ENCODE measurements at places on chromosomes 7 and 10. TPM values are rescaled to one million over a fixed set of nuclear protein-coding genes. Genes with fewer than 3 reads are reported as not detected.

SPDYE16 gene
- total RNA-seq, result 0.09 TPM

CYP26A1 gene
- total RNA-seq, result not detected

WNT16 gene
- not detected for total RNA-seq

ZSCAN25 gene
- total RNA-seq, result 8.4 TPM

BHLHA15 gene
- total RNA-seq, result 232 TPM

FOXI2 gene
- total RNA-seq, result 0.22 TPM

HHEX gene
- 29.1 TPM for total RNA-seq

PLCE1 gene
- total RNA-seq, result 7.2 TPM

UCN3 gene
- 2.6 TPM for total RNA-seq

LBX1 gene
- total RNA-seq, result not detected

GIMAP4 gene
- total RNA-seq, result 5.4 TPM

TRIM4 gene
- total RNA-seq, result 18.6 TPM

CLDN3 gene
- total RNA-seq, result 45.2 TPM

HMX3 gene
- not detected for total RNA-seq

ABCB1 gene
- total RNA-seq, result 7.0 TPM

GRCh38 chr10:89069589-89069988 lies 79.0 kb downstream of the FAS start:
- no peak for DNase-seq

DNA sequence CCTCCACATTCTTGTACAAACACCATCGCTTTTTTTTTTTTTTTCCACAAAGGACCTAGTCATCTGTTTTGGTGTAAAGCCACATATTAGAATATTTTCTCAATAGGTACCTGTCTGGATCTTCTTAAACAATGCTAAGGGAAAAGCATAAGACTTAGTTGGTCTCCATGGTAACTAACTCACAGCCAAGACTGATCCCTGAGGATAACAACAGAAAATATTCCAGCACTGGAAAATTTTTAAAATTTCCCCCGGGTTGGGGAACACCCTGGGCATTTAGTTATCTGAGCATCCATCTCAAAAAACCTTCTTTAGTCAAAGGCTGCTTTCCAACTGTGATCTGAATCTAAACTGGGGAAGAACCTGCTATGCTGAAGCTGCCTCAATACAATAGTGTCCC lies 43.7 kb upstream of the CCDC6 start:
- DNase-seq, result no peak

GRCh38 chr10:103710490-103710889 lies 144.9 kb downstream of the SH3PXD2A start:
- no peak for DNase-seq

DNA sequence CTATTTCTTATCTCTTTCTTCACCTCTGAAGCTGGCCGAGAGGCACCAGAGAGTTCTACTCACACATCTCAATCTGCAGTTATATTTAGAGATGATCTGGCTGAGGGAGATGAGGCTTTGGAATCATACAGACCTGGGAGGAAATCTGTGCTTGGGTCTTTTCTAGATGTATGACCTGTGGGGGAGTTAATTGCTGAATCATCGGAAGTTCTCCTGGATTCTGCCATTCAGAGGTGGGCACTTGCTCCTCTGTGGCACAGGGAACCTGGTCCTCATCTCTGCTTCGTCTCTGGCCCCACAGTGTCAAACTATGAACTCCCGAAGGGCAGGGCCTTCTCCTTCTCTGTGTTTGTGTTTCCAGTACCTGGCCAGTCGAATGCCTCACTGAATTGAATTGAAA lies 52.5 kb downstream of the BLNK start:
- DNase-seq, result no peak

DNA sequence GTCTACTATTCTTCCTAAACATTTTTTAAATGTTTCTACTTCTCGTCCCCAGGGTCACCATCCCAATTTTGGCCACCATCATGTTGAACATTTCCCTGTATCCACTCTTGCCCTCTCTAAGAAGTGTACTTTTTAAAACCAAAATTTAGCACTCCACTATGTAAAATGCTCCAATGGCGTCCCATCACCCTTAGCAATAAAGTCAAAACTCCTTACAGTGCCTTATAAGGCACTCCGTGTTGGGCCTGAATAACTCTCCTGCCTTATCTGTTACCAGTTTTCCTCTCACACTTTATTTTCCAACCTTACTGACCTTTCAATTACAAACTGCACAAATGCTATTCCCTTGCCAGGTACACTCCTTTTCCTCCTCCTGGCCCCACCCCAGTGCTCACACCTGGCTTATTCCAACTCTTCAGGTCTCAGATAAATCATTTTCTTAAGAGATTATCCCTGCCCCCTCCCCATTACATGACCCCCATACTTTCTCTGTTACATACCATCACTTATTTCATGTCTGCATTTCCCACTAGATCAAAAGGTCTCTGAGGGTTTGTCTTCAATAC lies 1.3 kb downstream of the TMEM168 start:
- no peak for DNase-seq

GRCh38 chr7:28378574-28379149 lies 33.7 kb upstream of the CREB5 start:
- DNase-seq, result no peak

- no peak for DNase-seq
Observed at GRCh38 chr7:152894295-152895170, 135.0 kb downstream of the ACTR3B start.

- DNase-seq, result no peak
Observed at GRCh38 chr7:5541087-5541992, 117.7 kb upstream of the TNRC18 start.

- DNase-seq, result no peak
Observed at GRCh38 chr10:48538611-48539010, 66.3 kb downstream of the ARHGAP22 start.

DNA sequence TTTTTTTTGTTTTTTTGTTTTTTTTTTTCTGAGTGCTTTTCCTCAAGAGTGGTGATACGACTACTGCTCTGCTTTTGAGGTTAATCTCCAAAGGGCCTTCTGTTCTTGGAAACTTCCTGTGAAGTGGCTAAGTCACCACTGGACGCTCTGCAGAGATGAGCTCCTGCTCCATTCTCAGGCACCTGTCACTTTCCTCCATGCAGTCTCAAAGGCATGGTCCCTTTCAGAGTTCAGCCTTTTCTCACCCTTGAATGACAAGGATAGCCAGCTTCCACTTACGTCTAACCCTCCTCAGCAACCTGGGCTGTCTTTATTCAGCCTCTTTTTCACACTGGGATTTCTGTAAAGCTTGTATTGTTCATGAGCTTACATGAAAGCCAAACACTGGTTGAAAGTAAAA lies 65.8 kb downstream of the BMPER start:
- no peak for DNase-seq

DNA sequence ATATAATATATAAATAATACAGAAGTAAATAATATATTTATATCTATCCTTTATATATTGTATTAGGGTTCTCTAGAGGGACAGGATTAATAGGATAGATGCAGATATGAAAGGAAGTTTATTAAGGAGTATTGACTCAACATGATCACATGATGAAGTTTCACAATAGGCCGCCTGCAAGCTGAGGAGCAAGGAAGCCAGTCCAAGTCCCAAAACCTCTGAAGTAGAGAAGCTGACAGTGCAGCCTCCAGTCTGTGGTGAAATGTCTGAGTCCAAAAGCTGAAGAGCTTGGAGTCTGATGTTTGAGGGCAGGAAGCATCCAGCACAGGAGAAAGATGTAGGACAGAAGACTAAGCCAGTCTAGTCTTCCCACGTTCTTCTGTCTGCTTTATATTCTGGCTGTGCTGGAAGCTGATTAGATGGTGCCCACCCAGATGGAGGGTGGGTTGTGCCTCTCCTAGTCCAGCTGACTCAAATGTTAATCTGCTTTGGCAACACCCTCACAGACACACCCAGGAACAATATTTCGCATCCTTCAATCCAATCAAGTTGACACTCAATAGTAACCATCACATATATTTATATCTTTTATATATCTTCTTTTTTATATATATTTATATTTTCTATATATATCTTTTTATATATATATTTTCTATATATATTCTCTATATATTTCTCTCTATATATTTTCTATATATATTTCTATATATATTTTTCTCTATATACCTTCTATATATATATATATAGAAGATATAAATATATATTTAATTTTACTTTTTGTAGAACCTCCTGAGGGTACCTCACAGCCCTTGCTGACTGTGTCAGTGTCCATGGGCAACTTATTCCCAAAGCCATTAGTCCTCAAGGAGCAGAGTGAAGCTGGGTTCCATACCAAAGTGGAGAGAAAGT lies 24.6 kb upstream of the AKR1B10 start:
- DNase-seq, result no peak

DNA sequence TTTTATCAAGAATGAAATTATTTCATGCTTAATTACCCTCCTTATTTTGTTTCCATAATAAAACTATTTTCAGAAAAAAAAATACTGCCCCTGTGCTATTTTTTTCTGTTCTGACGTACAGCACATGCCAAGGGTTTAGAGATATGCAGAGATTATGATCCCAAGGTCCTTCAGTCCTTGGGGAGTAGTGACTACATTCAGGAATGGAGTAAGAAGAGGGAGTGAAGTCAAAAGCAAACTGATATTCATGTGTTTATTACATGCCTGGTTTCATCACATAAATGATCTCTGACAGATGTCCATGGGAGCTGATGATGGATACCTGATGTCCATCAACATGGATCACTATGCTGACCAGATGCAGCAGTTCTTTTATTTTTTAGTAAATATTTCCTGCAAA lies 17.2 kb downstream of the AKAP9 start:
- no peak for DNase-seq

DNA sequence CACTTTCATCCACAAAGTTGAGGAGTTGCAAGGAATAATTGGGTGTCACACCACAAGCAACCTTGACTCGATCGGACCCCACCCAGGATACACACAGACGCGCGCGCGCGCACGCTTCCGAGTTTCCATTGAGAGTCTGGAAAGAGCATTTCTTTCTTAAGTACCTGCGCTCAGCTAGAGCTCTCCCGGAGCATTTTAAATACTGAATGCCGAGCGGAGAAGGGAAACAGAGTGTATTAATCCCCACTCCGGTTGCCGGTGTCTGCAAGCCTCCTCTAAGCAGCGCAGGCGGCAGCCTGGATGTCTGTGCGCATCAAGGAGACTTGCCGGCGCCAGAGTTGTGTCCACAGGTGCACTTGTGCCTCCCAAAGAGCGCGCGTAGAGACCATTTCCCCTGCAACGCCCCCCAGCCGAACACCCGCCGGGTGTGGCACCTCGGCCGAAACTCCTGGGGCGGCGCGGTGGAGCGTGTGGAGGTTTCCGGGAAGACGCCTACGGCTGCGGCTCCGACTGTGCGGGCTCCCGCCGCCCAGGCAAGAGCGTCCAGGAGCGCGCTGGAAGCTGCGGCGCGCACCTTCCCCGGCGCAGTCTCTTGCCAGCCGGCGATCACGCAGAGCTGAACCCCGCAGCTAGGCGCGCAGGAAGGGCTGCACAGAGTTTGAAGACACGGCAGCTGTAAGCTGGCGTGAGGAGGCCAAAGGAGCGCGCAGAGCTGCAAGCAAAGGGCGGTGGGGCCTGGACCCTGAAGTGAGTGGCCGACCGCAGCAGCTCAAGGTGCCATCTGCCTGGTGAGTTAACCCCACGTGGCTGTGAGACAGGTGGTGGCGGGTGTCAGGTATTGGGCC lies 1.1 kb upstream of the FEZF1 start:
- DNase-seq, result no peak

- DNase-seq, result no peak
Observed at GRCh38 chr10:80855348-80855971, 317.8 kb downstream of the SH2D4B start.

DNA sequence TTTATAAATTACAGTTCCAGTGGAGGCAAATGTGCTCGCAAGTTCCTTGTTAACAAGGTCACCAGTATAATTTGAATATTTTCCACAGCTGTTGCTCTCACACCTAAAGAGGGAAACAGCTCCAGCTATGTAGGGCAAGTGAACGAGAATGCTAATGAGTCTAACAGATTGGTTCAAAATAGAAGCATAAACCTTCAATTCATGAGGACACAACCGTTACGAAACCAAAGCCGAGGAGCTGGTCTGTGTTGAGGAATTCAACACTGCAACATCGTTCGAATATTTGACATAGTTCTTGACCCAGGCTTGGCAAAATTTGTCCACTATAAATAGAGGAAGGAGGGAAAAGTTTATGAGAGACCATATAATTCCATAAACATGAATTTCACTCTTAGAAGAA lies 161.3 kb downstream of the KLF6 start:
- DNase-seq, result no peak

DNA sequence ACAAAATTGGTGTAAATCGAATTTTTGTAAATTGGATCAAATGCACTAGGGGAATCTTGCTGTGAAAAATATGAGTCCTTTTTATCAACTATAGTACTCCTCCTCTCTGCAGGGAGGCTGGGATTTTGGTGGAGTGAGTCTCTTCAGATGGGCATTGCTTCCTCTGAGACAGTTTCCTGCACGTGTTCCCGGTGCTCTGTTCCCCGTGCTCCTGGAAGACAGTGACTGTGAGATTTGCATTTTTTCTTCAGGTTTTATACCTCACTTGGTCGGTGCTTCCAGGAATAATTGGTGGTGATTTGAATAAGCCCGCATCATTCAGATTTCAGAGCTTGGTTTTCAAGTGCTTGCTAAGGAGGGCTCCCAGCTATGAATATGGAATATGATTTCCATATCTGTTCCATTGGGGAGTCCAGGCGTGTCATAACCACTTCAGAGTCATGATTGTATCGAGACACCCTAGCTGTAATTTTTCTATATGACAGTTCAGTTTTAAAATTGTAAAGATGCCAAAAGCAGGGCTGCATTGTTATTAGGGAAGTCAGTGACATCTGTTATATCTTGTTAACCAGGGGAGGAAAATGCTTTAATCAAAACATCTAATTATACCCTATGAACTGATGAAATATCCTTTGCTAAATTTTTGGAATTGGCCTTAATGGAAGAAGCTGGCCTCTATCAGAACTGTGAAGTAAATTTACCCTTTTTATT lies 12.3 kb downstream of the AUTS2 start:
- no peak for DNase-seq

- no peak for DNase-seq
Observed at GRCh38 chr10:124474514-124475070, 13.0 kb downstream of the LHPP start.

DNA sequence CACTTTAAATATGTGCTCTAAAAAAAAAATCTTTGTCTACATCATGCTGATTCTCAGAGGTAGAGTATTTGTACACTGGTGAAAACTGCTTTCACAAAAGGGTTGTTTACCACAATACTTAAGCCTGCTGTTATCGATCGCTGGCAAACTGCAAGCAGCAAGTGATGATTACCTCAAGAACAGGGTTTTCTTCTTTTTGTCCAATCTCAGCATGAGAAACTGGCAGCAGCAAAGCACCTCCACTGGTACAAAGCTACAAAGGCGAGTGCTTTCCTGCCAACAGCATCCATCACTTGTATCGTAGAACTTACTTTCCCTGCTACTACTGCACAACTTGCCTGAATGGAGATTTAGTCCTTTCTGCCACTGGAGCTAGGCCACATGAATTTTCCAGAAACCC lies 276.5 kb downstream of the DGKB start:
- no peak for DNase-seq
